ENCODE measurements at places on chromosomes 5 and 9.
A peak's percentile ranks its signal among the peaks of the same experiment; 100 is the strongest.

DNA sequence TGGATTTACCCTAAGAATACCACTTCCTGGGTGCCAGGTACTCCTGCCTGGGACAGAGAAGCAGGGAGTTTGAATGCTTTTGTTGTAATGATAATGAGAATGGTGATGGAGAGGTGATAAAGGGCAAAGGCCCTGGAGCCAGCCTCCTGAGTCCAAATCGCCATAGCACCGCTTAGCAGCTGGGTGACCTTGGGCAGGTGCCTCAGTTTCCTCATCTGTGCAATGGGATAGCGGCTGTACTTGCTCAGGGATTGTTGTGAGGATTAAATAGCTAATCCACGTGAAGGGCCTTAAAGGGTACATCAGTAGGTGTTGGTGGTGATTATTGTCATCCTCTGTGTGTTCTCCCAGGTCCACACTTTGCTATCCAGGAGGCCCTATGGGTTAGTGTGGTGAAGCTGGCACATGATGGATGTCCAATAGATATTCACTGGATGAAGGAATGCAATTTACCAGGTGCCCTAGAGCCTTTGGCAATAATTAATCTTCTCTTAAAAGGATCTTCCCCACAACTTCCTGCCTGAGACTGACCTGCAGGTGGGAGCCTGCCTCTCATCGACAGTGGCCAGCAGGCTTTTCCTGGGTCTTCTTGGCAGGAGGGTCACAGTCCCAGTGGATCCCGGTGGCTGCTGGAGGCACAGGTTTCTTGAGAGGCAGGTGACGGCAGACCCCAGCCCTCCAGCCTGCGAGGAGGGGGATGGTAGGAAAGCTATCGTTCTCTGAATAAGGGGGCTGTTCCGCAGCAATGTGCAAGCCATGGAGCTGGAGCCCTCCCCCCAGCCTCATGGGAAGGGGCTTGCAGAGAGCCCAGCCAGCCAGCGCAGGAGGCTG, 160.2 kb downstream of the MACROH2A1 start:
- no peak for DNase-seq

GRCh38 chr9:672851-673250, 168.6 kb upstream of the DMRT1 start:
- no peak for DNase-seq

GRCh38 chr5:173454736-173455598, 126.8 kb upstream of the STC2 start:
- no peak for DNase-seq

DNA sequence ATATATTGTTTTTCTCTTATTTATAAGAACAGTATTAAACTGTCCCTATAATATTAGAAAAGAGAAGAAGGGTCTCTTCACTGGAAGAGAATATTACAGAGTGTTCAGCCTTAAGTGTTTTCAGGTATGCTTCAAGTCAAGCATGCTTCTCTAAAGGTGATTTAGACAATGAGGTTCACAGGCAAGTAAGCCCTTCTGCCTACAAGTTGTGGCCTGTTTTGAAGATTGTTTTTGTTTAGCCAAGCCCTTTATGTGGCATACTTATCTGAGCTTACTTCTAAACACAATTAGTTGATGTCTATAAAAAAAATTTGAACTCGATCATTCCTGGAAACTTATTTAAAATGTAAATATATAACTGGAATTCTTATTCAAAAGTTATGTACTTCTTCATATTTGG, 343.8 kb upstream of the CDH18 start:
- DNase-seq = no peak

- DNase-seq = no peak
Observed at GRCh38 chr5:1217596-1218206, 7.5 kb upstream of the SLC6A18 start.

DNA sequence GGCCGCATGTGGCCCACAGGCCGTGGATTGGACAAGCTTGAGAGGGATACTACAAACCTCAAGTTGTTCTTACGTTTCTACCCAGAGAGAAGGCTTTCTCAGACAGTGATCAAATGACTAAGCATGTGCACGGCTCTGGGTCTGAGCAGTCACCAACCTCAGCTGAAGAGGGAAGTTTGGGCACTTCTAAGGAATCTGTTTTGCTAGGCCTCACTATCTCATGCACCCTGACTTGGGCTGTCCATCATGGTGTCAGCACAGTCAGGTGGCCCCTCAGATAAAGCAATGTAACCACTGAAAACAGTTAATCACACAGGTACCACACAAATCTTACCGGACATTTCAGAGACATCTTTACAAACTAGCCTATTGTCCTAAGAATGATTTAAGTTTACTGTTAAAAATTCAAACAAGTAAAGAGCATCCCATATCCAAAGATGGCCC, 24.6 kb downstream of the CSF2 start:
- DNase-seq = no peak

DNA sequence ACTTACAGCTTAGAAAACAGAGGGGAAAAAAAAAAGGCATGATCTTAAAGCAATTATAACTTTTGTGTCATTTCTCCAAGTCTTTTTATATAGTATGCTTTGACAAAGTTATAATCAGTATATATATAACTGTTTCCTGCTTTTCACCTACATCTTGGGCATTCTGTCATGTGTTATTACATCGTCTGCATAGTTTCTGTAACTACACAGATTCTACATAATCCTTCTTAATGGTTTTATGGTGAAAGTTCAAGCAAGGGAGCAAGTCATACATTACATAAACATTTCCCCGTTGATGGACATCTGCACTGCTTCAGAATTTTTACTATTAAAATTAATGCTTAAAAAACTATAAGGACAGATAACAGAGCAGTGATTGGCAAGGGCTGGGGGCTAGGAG, 12.1 kb downstream of the FEM1C start:
- no peak for DNase-seq

GRCh38 chr5:15344954-15345353, 155.0 kb upstream of the FBXL7 start:
- DNase-seq = no peak

DNA sequence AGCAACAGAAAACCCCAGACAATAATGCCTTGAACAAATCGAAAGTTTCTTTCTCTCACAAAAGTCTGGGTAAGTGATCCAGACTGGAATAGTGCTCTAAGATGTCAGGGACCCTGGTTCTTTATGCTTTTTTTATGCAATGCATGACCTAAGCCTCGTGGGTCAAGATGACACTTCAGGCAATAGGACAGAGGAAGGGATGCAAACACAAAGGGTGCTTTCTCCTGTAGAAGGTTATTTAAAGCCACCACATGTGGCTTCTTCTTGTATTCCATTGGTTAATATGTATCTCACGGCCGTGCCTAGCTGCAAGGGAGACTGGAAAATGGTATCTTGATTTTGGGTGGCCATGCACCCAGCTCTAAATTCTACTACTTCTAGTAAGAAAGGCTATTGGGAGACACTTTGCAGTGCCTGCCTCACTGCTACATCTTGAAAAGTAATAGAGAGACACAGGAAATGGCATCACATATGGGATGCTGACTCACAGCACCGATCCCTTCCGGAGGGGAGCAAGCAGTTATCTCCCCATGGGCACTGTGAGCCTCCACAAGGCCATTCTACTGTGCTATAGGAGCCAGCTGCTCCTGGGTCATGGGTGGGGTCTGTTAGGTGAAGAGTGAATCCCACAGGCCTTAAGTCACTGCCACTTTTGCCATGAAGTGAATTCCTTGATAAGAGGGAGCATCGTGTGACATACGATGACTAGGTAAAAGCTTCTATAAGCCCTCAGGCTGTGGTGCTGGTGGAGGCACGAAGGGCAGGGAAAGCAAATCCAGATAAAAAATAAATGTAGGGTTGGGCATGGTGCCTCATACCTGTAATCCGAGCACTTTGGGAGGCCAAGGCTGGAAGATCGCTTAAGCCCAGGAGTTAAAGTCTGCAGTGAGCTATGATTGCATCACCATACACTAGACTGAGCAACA, 32.5 kb upstream of the RAB14 start:
- DNase-seq = no peak

DNA sequence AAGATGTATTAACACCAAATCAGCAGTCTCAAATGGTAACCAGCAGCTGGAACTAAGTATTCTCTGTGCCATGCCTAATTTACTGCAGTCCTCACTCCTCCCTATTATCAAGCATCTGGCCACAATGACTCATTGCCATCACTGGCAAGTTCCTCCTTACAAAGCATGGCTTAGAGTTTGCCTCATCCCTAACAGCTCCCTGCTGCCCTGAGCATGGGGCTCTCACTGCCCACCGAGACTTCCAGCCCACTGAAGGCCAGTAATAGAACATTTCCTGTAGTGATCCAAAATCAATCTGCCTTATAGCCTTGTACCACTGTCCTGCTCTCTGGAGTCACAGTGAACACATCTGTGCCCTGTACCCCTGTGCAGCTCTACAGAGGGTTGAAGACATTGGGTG, 211.9 kb upstream of the TRIM32 start:
- DNase-seq = no peak

- peak; percentile 75 for DNase-seq
Observed at GRCh38 chr5:81194633-81195334, 38.3 kb upstream of the CKMT2 start.

DNA sequence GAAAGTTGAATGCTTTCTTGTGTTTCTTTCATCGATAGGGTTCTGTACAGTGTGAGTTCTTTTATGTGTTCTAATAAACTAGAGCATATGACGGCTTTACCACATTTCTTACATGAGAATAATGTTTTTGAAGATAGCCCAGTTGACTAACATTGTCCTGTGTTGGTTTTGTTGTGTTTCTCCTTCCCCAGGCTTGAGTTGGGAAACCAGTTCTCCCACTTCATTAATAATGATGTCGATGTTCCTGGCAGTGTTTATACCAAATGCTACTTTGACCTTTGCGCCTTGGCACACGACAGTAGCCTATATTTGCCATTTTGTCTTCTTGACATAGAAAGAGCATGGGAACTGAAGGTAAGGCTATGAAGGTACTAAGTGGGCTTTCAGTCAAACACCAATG, 14.4 kb upstream of the ZNF782 start:
- DNase-seq = no peak

DNA sequence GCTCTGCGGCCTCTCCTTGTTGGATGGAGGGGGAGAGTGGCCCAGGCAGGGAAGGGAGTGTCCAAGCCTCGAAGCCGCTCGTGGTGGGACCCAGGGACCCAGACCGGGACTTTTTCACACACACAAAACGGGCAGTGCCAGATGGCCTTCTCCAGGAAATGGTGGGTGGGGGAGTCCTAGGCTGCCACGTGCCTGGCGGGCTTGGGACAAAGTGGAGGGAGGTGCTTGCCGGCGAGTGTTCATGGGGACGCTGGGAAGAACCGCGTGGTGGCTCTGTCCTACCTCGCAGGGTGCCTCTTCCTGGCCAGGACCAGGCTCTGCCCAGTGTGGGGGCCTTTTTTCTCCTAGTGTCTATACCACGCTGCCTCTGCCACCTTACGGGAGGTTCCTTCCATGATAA, 155.0 kb upstream of the COL5A1 start:
- no peak for DNase-seq

DNA sequence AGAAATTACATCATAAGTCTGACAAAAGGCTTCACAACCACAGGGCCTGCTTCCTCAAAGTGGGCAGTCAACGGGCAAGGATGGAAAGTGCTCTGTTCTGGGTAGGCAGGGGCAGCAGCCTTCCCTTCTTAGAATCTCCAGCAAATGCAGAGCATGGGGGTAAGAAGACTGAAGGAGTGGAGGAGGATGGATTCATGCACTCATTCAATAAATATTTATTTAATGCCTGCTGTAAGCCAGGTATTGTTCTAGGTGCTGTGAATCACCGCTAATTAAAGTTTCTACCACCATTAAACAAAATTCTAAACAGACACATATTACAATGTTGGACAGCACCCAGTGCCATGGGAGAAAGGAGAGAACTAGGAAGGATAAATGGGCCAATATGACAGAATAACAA, 195.6 kb downstream of the ELAVL2 start:
- no peak for DNase-seq

GRCh38 chr5:59790776-59791475, 102.6 kb downstream of the PDE4D start:
- DNase-seq = no peak

DNA sequence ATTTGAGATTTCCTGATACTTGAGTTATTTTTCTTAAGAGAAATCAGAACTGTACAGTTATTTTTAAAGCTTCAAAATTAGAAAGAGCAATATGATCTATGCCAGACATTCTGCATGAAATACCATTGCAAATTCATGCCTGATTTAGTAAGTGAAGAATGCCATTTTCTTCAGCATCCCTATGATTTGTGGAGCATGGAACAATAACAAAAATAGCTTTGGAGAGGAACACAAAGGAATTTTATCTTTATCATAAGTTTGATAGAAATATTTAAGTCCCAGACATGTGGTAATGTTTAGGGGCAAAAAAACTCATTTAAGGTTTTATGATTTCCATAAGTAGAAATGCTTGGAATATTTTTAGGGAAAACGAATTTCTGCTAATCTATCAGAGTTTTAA, 1863.4 kb downstream of the EFNA5 start:
- no peak for DNase-seq

GRCh38 chr5:77218263-77218662, 7.8 kb downstream of the PDE8B start:
- no peak for DNase-seq

GRCh38 chr9:128274245-128274644, 1.6 kb downstream of the GOLGA2 start:
- no peak for DNase-seq

- no peak for DNase-seq
Observed at GRCh38 chr9:86200599-86201162, 58.8 kb downstream of the C9orf153 start.

DNA sequence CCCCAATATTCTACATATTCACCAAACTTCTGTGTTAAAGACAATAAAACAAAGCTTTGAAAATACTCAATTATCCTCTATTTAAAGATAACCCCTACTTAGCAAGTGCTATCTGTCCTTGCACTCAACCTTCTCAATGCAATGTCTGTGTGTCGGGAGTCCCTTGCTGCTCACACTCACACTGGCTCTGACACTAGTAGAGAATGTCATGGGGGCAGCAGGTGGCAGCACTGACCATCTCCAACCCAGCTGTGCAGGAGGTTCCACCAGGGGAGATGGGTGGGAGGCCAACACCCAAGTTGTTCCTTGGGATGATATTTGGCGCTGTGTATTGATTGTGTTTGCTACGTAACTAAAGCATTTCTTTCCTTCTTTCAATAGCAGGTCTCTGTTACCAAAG, 59.4 kb upstream of the SIMC1 start:
- no peak for DNase-seq

DNA sequence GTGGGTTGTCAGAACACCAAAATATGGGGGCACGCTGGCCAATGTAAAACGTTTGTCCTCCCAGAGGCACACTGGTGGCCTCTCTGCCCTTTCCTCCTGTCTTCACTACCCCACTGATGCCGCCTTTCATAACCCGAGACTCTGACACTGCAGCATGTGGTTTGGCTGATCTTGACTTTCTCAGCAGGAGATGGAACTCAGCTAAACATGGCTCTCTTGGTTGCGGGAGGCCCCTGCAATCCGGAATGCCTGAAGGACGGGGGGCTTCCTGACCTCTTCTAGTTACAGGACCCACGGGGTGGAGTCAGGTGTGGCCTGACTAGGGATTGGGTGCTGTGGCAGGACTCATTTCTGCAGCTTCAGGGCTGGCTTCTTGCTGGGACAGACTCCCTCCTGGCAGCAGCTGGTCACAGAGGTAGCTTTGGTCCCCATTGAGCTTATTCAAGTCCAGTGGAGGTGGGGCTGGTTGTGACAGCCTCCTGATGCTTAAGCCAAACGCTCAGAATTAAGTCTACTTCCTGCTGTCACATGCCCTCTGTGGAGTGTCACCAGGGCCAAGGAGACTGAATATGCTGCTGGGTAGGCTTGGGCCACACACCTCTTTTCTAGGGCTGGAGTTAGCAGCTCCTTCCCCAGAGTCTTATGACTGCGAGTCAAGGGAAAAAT, 44.2 kb downstream of the NXNL2 start:
- no peak for DNase-seq

Data from stimulated activated CD4-positive, alpha-beta T cell treated with anti-CD3 and anti-CD28 coated beads, Interleukin-1b, Interleukin-23, amount 100 ng/mL, for 1 hour (primary cell).